CD4-positive, alpha-beta memory T cell (primary cell): ENCODE measurements at places on chromosomes 3 and 15.

DNA sequence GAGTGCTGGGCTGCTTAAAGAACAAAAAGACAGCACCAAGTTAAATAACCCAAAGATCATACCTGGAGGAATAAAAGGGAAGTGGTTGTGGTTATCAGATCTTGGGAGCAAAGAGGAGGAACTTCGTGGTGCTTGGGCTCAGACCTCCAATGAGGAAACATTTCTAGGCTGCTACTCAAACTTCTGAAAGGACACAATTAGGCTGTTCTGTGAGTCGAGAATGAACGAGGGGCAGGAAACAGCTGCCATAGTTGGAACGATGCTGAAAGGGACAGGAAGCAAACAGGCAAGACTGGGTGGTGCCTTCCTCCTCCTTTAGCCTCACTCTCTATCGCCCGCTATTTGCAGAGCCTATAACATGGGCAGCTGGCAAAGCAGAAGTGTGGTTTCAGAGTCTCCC, 276.3 kb upstream of the ARRDC4 start:
- no peak for DNase-seq

DNA sequence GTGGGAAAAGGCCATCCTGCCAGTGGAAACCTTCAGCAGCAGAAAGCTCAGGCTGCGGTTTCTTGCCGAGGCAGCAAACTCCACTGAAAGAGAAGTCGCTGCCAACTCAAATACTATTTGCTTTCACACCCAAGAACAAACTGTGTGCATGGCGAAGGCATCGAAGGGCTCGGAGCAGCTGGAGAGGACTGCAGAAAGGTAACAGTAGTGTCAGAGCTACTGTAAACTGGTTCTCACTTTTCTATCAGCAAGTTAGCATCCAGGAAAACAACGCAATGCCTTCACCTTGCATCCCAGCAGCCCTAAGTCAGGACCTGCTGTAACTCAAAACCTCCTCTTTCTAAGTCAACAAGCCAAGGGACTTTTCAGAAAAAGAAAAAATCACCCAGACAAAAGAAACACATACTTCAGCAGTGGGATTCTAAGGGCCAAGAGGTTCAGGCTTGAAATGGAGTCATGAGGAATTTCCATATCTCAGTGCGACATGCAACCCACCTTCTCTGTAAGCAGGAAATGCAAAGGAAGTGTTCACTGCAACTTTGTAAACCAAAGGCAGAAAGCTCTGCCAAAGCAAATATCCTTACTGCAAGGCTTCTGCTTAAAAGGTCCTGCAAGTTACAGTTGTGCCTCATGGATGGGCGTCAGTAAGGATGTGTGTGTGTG, 193.5 kb downstream of the FOXP1 start:
- DNase-seq = peak; percentile 43

DNA sequence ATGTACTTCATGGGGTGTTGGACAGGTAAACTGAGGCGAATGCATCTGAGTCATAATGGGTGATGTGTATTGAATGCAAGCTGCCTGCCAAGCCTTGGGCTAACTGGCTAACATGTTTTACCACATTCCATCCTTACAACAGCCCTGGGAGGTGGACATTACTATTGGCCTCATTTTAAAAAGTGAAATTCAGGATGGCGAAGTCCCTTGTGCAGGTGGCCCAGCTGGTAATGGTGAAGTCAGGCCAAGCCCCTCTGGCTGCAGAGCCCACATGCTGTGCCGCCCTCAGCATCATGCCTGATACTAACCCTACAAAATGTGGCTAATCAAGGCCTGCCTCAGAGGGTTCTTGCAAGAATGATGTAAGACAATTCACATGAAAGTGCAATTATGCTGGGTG, 60.0 kb upstream of the CHD2 start:
- no peak for DNase-seq

- DNase-seq = peak; percentile 62
Observed at GRCh38 chr15:90062023-90062442, 40.2 kb downstream of the IDH2 start.

GRCh38 chr3:183178833-183179549, 16.5 kb upstream of the LAMP3 start:
- peak; percentile 23 for DNase-seq

- no peak for DNase-seq
Observed at GRCh38 chr3:105674437-105675065, 194.3 kb downstream of the CBLB start.

- DNase-seq = no peak
Observed at GRCh38 chr15:56757875-56758274, 24.6 kb upstream of the ZNF280D start.

DNA sequence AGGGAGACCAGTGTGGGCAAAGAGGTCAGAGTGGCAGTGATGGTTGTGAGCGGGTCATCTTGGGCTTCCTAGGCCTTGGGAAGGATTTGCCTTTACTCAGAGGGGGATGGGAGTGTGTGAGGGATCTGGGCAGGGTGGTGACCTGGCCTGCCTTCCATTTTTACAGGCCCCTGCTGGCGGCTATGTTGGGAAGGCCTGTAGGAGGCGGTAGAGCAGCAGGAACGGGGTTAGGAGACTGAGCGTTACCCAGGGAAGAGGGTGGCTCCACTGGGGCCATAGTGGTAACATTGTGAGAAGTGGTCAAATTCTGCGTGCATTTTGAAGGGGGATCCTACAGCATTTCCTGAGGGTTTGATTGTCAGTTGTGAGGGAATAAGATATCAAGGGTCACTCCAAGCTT, 307.3 kb upstream of the CTDSPL start:
- no peak for DNase-seq

- no peak for DNase-seq
Observed at GRCh38 chr3:57598765-57599360, 1.7 kb upstream of the ARF4 start.

DNA sequence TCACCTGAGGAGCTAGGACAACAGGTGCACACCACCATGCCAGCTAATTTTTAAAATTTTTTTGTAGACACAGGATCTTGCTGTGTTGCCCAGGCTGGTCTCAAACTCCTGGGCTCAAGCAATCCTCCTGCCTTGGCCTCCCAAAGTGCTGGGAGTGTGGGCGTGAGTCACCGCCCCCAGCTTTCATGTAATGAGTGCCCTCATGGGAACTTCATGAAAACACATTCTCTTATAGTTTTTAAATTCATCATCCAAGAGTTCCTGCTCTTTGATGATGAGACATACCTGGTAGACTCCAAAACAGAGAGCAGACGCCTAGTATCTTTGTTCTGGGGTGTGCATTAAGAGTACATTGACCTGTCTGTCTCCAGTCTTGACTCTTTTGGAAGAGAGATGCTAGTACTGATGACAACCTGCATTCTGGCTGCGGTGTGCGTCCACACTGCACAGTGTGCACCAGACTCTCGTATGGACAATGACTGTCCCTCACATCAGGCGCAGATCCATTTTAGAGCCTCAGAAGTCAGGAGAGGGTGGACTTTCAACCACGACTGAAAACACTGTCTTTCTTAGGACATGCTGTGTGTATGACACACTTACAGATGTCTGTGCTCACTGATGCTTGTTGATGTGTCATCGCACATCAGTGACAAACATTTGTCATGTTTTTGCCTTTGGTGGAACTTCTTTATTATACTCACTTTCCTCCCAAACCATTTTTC, 2.0 kb downstream of the NRROS start:
- no peak for DNase-seq

DNA sequence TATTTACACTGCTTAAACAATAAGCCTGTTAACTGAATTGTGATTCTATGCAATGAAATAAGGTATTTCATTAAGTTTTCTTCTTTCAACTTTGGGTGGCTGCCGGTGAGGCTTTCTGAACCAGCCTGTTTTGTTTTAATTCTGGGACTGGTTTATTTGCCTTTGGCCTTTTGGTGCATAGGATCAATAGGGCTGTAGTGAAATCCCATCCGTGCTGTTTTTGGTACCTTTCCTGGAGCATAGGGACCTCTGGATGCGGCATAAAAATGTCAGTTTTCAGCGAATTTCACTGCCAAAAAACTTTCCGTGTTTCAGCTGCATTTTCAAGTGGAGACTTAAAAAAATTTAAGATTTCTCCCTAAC, 514 bp downstream of the PLS1 start:
- DNase-seq = no peak

- DNase-seq = no peak
Observed at GRCh38 chr3:52393959-52394670, 50.8 kb downstream of the SEMA3G start.

- DNase-seq = peak; percentile 56
Observed at GRCh38 chr3:177426878-177427495, 229.7 kb upstream of the TBL1XR1 start.

- no peak for DNase-seq
Observed at GRCh38 chr15:34855893-34856292, 60.5 kb upstream of the ACTC1 start.

GRCh38 chr15:45703670-45704328, 69.0 kb downstream of the SQOR start:
- DNase-seq = no peak

- DNase-seq = no peak
Observed at GRCh38 chr3:37499864-37500263, 325.5 kb upstream of the LRRFIP2 start.

DNA sequence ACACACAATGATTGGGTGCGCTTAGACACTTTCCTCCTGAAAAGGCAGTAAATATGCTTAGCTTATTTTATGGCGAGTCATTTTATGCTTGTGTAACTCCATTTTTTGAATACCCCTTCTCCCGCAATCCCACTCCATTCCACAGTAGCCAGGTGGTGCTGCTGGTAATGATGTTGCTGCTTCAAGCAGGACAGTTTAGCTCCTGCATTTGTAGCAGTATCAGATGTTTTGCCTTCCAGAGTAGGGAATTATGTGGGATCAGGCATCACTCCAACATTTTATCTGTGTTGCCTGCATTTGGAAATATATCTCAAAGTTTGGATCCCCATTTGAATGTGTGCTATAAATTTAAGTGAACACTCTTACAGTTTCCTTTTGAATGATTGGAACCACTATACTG, 302.1 kb upstream of the SGO1 start:
- DNase-seq = no peak

- DNase-seq = no peak
Observed at GRCh38 chr15:78689626-78690025, 48.6 kb upstream of the CHRNB4 start.

DNA sequence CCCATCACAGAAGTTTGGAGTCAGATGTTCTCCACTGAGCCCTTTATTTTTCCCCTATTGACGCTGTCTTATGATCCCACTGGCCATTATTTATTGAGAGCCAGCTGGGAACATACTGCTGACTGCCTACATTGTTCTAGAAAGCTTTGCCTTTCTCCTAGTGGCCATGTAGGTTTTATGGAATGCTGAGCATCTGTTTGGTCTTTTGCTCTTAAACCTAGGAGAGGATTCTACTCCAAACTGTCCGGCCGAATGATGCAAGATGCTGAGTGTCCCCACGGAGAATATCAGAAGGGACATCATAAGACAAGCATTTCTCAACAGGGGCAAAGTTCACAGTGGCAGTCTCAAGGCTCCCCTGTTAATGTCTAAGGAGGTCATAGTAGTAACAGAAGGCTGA, 171.4 kb downstream of the ARRDC4 start:
- no peak for DNase-seq

- no peak for DNase-seq
Observed at GRCh38 chr15:101368861-101369642, 74.0 kb upstream of the SNRPA1 start.

DNA sequence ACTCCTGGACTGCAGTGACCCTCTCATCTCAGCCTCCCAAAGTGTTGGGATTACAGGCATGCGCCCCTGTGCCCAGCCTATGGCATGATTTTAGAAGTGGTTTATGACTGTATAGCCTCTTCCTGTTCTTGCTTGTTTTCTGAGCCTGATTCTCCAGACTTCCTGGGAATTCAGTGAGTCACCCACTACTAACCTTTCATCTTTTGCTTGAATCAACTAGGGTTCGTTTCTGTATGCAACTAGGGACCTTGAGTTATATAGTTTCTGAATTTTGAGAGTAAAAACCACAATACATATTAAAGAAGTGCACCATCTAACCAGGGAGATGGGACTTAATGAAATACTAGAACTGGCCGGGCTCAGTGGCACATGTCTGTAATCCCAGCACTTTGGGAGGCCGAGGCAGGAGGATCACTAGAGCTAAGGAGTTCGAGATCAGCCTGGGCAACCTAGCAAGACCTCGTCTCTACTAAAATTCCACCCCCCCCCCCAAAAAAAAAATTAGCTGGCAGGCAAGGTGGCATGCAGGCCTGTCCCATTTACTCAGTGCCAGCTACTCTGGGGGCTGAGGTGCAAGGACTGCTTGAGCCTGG, 76.0 kb downstream of the ZNF609 start:
- no peak for DNase-seq

- no peak for DNase-seq
Observed at GRCh38 chr15:88644741-88645140, 5.9 kb downstream of the ISG20 start.

- no peak for DNase-seq
Observed at GRCh38 chr3:46905213-46905560, 27.7 kb downstream of the PTH1R start.

- no peak for DNase-seq
Observed at GRCh38 chr3:177300039-177300833, 103.0 kb upstream of the TBL1XR1 start.

GRCh38 chr3:194095464-194095863, 40.5 kb upstream of the HES1 start:
- DNase-seq = no peak

- DNase-seq = no peak
Observed at GRCh38 chr15:74613953-74614743, 1.5 kb upstream of the CLK3 start.

- DNase-seq = no peak
Observed at GRCh38 chr3:13347390-13347950, 72.7 kb downstream of the NUP210 start.

GRCh38 chr3:141076036-141076773, 25.1 kb downstream of the SPSB4 start:
- DNase-seq = no peak

DNA sequence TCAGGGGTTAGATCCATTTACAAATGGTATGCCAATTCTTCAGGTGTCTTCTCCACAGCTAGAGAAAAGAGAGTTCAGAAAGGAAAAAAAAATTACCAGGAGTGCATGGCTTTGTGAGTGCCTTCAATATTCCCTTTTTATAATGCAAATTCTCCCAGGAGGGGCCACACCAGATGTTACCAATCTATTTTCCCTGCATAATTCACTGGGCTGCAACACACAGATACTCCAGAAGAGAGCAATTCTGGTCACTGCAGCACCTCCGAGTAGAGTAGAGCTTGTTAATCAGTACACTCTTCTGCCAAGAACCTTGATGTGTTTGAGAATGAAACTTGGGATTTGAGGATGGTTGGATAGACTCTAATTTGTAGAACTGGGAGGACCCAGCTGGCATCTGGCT, 80.7 kb upstream of the SPRED1 start:
- no peak for DNase-seq

GRCh38 chr15:65101411-65101890, 13.5 kb downstream of the UBAP1L start:
- peak; percentile 21 for DNase-seq

- DNase-seq = no peak
Observed at GRCh38 chr3:158679547-158680000, 7.1 kb upstream of the LXN start.
